ENCODE measurements at places on chromosomes 1 and 21.

DNA sequence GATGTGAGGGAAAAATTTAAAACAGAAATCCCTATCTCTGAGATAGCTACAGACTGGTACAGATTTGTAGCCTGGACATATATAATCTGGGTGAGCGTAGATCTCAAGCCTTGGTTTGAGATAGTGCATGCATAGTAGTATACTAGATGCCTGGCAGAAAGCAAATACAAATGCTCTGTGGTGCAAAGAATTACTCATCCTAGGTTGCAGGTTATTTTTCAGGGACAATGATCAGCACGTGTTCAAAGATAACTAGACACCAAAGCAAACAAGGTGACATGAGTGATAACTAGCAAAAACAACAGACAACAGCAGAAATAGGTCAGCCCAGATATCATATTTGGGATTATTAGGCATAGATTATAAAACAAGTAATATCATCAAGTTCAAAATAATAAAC, 292.5 kb downstream of the HLX start:
- DNase-seq, result no peak

DNA sequence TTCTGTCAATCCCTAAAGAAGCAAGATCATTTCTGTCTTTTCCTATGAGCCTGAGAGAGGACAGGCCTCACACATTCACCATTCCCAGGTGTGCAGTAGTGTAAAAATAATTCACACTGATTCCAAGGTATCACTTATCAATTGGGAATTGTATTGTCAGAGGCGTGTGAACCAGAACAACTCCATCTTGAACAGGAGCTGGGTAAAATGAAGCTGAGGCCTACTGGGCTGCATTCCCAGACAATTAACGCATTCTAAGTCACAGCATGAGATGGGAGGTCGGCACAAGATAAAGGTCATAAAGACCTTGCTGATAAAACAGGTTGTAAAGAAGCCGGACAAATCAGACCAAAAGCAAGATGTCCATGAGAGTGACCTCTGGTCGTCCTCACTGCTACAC, 239.2 kb downstream of the SMYD3 start:
- DNase-seq, result no peak

DNA sequence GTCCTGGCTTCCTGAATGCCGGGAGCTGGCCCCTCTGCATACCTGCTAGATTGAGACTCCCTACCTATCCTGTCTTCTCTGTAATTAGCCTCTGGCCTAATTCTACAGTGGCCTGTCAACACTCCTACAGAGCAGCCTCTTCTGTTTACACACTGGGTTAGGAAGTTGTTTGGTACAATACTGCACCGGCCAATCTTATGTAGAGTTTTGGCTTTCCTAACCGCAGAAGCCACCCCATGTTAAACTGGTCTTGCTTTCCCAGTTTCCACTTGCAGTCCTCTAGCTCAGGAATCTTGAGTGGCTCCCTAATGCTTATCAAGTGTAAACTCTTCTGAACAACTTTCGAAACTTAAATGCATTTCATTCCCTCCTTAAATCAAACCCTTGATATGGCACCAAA, 42.8 kb downstream of the DPH5 start:
- DNase-seq, result no peak

DNA sequence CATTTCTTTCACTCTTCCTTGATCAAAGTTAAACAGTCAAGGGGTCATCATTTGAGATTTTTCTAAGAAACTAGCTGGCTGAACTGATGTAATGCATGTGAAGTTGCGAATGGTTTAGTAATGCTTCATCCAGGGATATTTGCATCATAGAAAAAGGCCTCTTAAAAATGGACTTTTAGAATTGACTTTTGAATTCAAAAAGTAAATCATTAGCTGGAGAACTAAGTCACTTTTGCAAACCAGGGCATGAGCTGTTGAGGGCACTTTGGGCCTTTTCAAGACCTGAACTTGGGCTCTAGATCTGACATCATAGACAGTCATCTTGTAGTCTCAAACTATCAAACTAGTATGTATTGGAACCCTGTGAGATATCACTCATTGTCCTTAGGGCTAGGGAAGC, 85.0 kb downstream of the GRIK1 start:
- DNase-seq, result no peak

- no peak for DNase-seq
Observed at GRCh38 chr1:207983044-207983635, 72.2 kb upstream of the CD34 start.

GRCh38 chr1:155946633-155947219, 5.3 kb downstream of the RXFP4 start:
- DNase-seq, result no peak

DNA sequence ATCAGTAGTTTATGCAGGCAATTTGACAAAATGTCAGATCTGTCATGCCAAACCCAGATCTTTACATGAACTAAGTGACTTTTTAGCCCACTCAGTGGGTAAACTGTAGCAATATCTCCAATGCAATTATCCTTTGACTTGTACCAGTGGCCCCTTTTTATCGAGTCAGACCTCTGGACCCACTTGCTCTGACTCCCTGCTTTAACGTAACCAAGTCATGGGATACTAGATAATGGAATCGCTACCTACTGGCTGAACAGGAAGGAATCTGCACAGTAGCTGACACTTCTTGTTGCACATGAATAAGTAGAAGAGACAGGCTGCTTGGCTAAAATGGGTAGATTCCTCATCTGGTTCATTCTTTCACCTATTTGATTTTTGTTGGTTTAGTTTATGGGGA, 128.4 kb upstream of the LYPLAL1 start:
- DNase-seq, result no peak

DNA sequence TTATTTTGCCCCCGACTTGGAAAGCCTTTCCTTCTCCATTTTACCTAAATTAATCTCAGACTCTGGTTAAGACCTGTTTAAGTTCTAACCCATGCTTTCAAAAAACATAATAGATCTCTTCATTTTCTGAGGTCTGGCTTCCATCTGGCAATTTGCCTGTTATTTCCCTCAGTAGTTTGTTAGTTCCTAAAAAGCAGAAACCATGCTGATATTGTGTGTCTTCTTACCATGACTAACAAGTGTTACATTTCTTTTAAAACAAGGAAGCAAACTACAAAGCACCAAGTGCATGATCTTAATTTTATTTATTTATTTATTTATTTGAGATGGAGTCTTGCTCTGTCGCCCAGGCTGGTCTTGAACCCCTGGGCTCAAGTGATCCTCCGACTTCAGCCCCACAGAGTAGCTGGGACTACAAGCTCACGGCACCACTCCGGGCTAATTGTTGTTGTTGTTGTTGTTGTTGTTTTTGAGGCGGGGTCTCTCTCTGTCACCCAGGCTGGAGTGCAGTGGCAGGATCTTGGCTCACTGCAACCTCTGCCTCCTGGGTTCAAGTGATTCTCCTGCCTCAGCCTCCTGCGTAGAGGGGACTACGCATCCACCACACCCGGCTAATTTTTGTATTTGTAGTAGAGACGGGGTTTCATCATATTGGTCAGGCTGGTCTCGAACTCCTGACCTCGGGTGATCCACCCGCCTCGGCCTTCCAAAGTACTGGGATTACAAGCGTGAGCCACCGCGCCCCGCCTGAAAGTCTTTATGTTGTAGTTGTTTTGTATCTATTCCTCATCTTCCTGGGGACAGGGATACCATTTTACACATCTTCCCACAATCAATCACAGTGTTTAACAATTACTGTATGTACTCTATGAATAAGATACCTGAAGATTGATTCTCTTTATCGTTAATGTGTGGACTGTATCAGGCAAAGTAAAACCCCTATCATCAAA, 1.3 kb upstream of the PATJ start:
- no peak for DNase-seq

DNA sequence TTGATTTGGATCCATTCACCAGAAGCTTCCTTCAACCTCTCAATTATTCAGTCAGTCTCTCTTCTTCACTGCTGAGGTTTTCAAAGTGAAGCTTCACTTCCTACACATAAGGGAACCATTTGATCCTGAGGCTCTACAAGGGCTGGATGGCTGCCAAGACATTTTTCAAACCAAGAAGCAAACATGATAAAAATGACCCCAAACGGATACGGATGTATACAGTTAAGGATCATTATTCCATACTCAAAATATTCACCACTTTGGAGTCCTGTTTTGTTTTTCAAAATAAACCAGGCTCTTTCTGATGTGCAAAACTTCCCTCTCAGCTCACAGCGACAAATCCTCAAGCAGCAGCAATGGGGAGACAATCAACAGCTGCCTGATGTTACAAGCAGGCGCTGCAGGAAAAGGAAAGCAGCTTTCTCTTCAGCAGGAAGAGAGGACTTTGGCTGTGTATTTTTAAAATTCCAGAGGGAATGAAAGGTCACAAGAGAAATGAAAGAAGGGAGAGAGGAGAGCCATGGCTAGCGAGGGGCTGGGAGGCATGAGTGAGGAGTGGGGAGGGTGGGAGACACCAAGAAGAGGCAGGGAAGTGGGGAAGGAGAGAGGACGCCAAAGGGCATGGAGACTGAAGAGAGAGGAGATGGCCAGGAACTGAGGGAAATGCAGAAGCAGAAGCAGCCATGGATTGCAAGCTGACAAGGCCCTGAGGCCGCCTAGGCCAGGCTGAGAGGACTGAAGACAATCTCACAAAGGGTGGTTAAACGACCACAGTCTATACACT, 145.4 kb downstream of the SLC45A1 start:
- no peak for DNase-seq

DNA sequence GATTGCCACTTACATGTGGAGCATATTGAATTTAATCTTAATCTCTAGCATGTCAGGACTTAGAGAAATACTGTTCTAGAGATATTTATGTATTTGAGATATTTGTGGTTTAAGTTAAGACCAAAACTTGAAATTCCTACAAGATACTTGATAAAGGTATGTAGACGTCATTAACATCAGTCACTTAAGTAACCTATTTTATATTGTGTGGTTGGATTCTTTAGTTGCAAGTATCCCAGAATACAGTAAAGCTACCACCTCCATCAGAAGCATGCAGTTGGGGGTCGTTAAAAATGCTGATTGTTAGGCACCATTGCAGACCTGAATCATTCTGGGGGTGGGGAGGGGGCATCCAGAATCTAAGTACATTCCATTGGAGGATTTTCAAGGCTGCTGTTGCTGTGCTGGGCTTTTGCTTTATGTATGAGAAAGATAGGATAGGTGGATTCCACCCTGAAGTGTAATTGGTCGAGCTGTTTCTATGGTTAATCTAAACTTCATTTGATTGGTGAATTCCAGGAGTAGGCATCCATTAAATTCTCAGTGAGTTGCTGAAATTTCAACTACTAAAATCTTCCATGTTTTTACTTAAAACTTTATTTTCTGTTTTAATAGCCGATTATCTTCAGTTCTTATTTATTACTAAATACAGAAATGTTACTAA, 4.0 kb downstream of the H3-3A start:
- no peak for DNase-seq

DNA sequence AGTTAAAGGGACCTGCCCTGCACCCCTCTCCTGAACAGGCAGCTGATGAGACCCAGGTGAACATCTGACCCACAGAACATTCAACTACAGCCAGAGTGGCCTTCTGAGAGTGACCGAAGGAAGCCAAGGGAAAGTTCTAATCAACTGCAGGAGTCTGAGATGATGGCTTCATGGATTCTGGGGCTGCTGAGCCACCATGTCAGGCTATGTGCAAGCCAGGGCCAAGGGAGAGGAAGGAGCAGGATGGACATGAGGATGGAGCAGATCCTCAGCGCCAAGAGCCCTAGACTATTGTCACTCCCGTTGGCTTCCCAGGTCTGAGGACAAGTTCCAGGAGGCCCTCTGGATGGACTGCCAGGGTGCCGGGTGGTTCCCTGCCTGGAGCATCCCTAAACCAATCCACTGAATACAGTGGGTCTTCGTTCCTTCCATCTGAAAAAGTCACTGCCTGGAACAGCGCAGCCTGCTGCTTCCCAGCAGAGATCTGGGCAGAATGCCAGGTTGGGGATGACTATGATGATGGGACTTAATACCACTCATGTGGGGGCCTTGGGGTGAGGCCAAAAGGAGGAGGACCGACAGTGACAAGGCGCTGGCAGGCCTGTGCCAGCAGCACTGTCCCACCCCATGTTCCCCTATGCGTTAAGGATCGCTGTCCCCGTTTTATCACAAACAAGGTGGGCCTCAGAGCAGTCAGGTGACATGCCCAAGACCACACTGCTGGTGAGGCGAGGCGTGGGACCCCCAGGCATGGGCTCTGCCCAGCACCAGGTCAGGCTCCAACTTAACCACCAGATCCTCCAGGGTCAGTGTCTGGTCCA, 19.8 kb downstream of the SPOCD1 start:
- no peak for DNase-seq

GRCh38 chr1:193937308-193937707, 750.9 kb upstream of the B3GALT2 start:
- DNase-seq, result no peak

DNA sequence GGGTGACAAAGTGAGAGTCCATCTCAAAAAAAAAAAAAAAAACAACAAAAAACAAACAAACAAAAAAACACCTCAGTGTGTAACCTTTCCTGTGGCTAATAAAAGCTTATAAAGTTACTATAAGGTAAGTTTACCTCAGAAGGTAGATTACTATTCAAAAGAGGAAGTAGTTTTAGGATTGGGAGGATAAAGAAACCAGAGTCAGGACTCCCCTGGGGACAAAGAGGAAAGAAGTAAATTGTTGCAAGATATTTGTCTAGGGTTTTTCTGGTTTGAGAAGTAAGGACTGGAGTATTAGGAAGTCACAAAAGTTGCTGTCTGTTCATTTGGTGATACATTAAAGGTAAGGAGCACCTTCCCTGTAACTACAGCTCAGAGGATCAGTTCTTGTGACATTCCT, 23.8 kb upstream of the CENPF start:
- DNase-seq, result no peak

- DNase-seq, result no peak
Observed at GRCh38 chr1:165869343-165869742, 41.9 kb downstream of the UCK2 start.
